ENCODE measurements at places on chromosomes 3 and 15. TPM values are rescaled to one million over a fixed set of nuclear protein-coding genes. Genes with fewer than 3 reads are reported as not detected.

Gene LMOD3
- total RNA-seq, result not detected

Gene RARRES1
- total RNA-seq, result 1.3 TPM

Gene ALDH1L1
- not detected for total RNA-seq

Gene SCAANT1
- not detected for total RNA-seq

Gene IL12A
- 0.68 TPM for total RNA-seq

Gene SEMA3G
- 30.9 TPM for total RNA-seq

Gene HCN4
- total RNA-seq, result not detected

Gene TF
- total RNA-seq, result 0.85 TPM

Gene GOLGA6B
- not detected for total RNA-seq

Gene PLSCR5
- not detected for total RNA-seq

Gene TRMT10C
- total RNA-seq, result 36.1 TPM

Gene SLCO2A1
- 10.7 TPM for total RNA-seq

Gene ACKR4
- 0.85 TPM for total RNA-seq

Gene SCAPER
- 8.9 TPM for total RNA-seq

Gene ANKUB1
- total RNA-seq, result not detected

Gene FAM107A
- total RNA-seq, result 2.9 TPM

Gene MBNL1
- total RNA-seq, result 524 TPM

Gene GRIP2
- not detected for total RNA-seq

Gene EEF1AKMT4
- 3.0 TPM for total RNA-seq
